GM04503 (cell line): ENCODE measurements at places on chromosomes 13 and 19.

DNA sequence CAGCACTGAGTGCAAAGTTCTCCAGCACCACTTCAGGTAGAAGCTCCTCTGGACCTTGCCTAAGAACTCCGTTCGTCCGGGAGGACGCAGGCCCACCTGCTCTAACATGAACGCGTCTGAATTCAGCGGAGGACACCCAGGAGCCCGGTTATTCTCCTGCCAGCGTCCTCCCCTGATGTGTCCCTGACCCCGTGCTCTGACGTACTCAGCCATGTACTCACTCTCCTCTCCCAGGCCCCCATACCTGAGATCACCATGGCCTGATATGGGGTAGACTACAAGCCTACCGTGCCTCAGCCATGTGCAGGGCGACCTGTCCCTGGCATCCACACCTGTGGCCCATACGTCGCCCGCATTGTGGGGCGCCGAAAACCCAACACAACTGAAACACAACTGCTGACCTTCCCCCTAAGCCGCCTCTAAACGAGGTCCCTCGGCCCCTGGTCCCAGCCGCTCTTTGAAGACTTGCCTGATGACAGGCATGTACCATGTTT is 744 bp upstream of the ZNF584 start:
- DNase-seq = no peak

GRCh38 chr13:24146961-24147569 is 13.5 kb upstream of the SPATA13 start:
- no peak for DNase-seq

DNA sequence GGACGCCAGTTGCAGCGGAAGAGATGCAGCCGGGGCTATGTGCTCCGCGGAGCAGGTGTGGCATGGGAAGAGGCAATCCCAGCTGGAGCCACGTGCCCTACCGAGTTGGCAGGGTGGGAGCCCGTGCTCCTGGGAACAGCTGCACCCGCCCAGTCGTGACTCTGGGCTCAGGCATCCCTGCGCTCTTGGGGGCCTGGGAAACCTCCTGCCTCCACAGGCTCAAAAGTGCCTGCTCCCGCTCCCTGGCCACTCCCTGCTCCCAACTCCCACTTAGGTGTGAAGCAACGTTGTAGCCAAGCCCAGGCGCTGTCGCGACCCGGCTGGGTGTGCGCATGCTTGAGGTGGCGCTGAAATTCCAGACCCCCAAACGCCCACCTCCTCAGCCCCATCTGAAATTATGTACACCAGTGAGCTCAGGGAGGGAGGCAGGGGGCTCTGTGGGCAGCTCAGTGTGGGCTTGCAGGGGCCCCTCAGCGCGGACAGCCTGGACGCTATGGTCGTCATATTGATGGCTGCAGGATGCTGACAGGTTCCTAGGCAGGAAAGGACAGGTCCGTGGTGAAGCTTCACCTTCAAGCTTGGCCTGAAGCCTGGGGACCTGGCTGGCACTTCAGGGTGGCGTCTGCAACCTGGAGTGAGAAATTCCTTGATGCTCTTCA is 429.9 kb downstream of the SLITRK1 start:
- DNase-seq = no peak

- no peak for DNase-seq
Measured at GRCh38 chr13:87677496-87678371, 6.6 kb downstream of the SLITRK5 start.

DNA sequence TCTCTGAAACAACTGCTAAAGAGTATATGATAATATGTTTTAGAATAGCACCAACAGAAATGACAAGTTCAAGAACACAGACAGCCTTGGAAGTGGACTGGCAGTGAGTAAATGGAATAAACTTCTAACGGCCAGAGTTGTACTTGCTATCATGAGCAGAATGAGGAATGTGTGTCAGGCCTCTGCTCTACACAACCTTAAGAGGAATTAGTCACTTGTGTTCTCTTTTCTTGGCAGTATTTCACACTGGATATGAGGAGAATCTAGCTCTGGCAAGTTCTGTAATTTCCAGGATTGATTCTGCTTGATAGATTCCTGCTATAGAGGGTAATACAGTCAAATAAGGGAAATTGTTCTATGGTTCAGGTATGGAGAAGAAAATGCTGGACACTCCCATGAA is 757.3 kb downstream of the EFNB2 start:
- no peak for DNase-seq

- no peak for DNase-seq
Measured at GRCh38 chr13:26742691-26743358, 17.8 kb downstream of the GPR12 start.

DNA sequence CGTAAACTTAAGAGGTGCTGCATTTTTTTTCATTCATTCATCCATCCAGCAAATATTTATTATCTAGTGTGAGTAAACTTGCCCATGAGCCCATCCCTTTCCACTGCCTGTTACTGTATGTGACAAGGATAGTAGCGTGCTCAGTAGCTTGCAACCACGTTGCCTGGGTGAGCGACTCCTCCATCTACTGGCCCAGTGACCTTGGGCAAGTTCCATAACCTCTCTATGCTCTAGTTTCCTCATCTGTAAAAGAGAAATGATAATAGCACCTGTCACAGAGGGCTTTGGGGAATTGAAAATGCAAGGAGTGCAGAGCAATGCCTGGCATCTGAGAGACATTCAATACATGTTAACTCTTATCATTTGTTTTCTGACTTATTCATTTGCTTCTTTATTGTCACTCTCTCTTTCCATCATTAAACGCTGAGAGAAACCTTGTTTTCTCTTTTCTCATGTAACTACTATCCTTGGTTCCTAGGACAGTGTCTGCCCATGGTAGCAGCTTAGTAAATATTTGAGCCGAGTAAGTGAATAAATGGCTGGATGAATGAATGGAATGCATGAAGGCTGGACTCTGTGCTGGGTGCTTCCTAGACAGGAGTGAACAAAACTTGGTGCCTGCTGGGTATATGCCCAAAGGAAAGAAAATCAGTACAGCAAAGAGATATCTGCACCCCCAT is 19.9 kb downstream of the LRCH1 start:
- no peak for DNase-seq

DNA sequence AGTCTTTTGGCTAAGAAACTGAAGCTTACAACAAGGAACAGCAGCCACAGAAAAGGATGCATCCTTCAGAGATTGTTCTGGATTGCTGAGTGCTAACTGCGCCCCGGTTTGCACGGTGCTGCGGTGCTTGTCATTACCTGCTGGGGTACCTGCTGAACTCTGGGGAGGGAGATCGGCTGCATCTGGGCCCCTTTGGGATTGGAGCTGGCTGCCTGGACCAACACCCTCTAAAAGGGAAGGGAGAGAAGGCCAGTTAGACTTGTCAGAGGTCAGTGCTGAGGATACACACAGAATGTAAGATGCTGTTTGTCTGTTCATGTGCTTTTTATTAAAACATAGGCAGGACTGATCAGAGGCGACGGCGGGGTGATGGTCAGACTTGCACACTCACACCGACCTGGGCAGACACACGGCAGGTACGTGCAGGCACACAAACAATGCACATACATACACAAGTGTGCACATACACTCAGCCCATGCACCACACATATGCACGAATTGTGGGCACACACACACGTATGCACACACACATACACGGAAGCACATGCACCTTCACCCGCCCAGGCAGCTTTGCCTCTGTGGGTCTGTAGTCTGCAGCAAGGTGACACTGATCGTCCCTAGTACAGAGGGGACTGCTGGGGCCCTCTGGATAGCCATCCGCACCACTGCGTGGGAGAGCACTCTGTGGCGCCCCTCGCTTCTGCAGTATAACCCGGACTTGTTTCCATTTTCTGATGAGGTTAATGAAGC is 66.1 kb downstream of the RFX2 start:
- DNase-seq = no peak

GRCh38 chr13:27534108-27534980 is 84.0 kb upstream of the MTIF3 start:
- no peak for DNase-seq

- no peak for DNase-seq
Measured at GRCh38 chr13:51148223-51148951, 37.3 kb upstream of the C13orf42 start.

DNA sequence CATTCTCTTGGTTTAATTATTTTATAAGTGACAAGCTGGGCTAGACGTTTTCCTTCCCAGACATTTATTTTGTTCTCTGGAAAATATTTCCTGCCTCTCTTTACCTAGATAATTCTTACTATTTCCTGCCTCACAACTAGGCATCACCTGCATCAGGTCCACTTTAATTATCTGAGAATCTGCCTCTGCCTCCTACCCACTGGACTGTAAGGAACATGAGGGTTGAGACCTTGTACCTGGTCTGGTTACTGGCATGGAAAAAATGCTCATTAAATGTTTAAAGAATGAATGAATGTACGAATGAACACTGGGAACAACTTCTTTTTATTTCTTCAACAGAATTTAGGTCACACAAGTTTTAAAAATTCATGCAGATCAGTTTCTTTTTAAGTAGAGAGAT is 13.4 kb upstream of the METTL21C start:
- no peak for DNase-seq

DNA sequence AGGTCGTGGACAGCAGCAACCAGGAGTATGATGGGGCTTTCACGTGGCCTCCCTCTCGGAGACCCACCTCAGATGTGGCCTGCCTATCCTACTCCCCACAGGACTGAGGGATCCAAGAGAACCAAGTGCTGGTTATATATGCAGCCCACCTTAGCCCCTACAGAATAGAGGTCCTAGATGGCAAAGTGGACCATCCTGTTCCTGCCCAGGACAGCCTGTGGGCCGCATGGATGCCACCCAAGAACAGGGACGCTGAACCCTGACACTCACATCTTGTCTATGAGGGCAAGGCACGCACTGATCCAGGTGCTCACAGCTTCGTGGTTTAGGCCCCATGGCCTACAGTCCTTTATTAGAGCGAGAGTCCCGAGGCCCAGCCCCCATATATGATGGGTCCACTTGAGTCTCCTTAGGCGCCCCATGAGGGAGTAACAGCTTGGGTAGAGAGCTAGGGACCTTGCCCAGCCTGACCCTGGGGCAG is 1.5 kb upstream of the SLC27A5 start:
- DNase-seq = no peak

- DNase-seq = no peak
Measured at GRCh38 chr19:1992759-1993260, 22.7 kb downstream of the BTBD2 start.

DNA sequence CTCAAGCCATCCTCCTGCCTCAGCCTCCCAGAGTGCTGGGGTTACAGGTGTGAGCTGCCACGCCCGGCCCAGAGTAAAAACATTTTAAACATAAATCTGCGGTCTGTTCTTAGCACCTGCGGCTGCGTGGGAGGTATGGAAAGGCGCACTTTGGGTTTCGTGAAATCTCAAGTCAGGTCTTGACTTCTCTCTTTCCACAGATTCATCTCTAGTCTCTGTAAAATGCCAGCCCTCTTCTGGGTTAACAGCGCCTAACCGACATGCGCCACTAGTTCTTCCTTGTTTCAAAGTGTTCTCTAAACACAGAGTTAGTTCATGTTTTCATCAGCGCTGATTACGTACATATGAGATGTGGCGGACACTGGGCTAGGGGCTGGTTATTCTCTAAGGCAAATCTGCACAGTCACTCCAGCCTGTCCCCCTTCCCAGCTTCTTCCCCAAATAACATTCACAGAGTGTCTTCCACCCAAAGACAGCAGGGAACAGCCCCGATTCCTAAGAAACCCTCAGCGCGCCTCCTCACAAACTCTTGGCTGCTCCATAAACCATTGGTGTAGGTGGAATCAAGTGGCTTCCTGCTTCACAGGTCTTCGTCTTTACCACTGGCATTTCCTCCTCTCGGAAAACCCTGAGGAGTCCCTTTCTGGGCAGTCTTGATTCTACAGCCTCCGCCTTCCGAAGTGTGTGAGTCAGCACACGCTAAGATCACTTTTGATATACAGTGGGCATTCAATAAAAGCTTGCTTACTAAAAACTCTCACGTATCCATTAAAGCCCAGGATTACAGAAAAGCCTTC is 1.4 kb downstream of the PARP4 start:
- peak; percentile 49 for DNase-seq

DNA sequence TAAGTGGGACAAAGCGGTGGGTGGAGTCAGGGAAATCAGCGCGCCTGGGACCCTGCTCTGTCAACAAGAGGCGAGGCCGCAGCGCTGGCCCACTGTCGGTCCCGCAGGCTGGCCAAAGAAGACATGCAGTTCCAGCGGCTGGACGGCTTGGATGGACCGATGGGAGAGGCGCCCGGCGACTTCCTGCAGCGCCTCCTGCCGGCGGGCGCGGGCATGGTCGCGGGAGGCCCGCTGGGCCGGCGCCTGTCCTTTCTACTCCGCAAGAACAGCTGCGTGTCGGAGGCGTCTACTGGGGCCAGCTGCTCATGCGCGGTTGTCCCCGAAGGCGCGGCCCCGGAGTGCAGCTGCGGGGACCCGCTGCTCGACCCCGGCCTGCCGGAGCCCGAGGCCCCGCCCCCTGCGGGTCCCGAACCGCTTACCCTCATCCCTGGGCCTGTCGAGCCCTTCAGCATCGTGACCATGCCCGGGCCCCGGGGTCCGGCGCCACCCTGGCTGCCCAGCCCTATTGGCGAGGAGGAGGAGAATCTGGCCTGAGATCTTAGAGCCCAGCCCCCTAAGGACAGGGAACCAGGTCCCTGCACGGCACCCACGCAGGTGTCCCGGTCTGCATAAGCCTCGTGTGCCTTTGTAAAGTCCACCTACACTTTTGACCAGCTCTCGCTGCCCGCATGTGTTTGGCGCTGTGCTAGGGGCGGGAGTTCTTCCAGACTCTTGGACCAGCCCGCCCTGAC is 6.1 kb downstream of the BEST2 start:
- DNase-seq = no peak

DNA sequence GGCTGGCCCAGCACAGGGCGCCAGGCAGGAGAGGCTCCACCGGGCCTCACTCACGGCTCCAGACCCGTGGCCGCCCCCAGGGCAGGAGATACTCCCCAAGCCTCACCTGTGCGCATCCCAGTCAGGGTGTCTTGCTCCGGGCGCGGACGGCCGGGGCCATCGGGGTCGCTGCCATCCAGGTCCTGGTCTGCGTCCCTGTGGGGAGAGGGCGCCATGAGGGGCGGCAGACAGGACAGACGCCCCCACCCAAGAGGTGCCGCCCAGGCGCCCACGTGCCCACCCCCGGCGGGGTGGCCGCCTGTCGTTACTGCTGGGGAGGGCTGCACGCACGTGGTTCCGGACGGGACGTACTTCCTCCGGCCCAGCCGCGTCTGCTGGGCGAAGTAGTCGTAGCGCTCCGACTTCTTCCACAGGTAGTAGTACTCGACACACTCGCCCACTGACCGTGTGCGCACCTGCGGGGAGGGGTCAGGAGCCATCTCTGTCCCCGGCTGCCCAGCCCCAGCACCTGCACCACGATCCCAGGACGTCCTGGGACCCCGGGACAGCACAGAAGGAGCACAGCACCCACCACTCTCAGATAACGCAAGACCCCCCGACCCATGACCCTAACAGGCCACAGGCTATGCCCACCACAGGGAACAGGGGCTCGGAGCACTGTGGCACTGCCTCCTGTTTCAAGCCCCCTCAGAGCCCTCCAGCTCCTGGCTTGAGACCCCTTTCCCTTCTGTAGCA is 17.4 kb upstream of the PLPP2 start:
- no peak for DNase-seq

- no peak for DNase-seq
Measured at GRCh38 chr13:77918391-77919245, at the start of gene EDNRB. Gene EDNRB (minus strand): TSS chr13:77918831. CDS start chr13:77918573, 258 bp downstream.
